ENCODE measurements at places on chromosomes 1 and 21. TPM values are rescaled to one million over a fixed set of nuclear protein-coding genes. Genes with fewer than 3 reads are reported as not detected.
A peak's percentile ranks its signal among the peaks of the same experiment; 100 is the strongest.

- no peaks in the 10 kb centered on the region for H3K27me3 ChIP-seq
- H3K4me1 ChIP-seq, result no peaks in the 10 kb centered on the region
- no peak overlapping the region for H3K4me3 ChIP-seq
- DNase-seq, result no peak
- H3K36me3 ChIP-seq, result no peaks in the 10 kb centered on the region
- no peak overlapping the region for H3K27ac ChIP-seq
Observed at GRCh38 chr1:56149761-56150160, 429.6 kb downstream of the PLPP3 start.

Gene SERTAD4
- total RNA-seq, result 9.4 TPM

Gene LRRIQ3
- total RNA-seq, result not detected

Gene SAMD11
- 1.0 TPM for total RNA-seq

Gene GABPA
- total RNA-seq, result 16.1 TPM

- H3K27me3 ChIP-seq, result no peaks in the 10 kb centered on the region
- peak overlapping the region; percentile 21 for H3K4me3 ChIP-seq
- H3K36me3 ChIP-seq, result no peaks in the 10 kb centered on the region
- peak; percentile 70 for DNase-seq
Observed at GRCh38 chr1:24199291-24199900, 12.3 kb upstream of the IFNLR1 start.

Gene ADORA3
- 4.7 TPM for total RNA-seq

Gene RORC
- total RNA-seq, result 11.0 TPM

- peaks cover 32% of the 10 kb centered on the region for H3K4me1 ChIP-seq
- no peaks in the 10 kb centered on the region for H3K27me3 ChIP-seq
- H3K36me3 ChIP-seq, result no peaks in the 10 kb centered on the region
- peak overlapping the region; percentile 57 for H3K4me3 ChIP-seq
- peak; percentile 40 for DNase-seq
- H3K27ac ChIP-seq, result no peak overlapping the region
Observed at GRCh38 chr1:24321697-24322469, 2.7 kb downstream of the GRHL3 start.

DNA sequence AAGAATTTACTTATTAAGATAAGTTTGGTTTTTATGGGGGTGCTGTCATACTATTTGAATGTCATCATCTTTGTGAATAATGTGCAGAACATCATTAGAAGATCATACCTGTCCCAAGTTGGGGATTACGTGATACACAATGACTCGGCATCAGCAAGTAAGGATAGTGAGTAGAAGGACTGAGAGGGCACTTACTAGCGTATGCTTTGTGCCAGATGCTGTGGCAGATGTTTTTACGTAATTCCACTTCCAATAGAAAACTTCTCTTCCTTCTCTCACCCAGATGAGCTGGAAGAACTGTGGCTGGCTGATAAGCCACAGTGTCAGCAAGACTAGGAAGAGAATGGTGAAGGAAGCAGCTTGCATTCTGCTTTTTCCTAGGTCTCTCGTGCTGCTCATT, 28.1 kb upstream of the TGFB2 start:
- no peak overlapping the region for H3K27ac ChIP-seq
- H3K36me3 ChIP-seq, result no peaks in the 10 kb centered on the region
- no peak overlapping the region for H3K4me3 ChIP-seq
- no peaks in the 10 kb centered on the region for H3K27me3 ChIP-seq

Gene CHRM3
- 3.1 TPM for total RNA-seq
